ENCODE measurements at places on chromosomes 5 and 9.

GRCh38 chr5:116358911-116359418 lies 215.7 kb downstream of the SEMA6A start:
- DNase-seq: no peak

DNA sequence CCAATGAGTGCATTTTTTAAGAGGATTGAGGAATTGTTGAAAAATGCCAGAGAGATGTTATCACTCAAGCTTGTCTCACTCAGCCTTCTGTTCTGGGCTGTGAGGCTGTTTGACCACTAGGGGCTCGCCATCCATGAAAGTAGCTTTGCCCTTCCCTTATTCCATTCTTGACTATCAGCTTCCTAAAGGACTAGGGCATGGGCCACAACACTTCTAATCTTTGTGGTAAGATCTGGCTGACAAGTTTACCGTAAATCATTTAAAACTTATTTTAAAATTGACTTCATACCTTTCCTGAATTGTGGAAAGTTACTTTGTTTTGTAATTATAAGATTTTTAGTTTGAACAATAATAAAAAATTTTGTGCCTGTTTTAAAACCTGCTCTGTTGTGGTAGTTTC lies 49.5 kb downstream of the TJP2 start:
- DNase-seq: no peak

- no peak for DNase-seq
Measured at GRCh38 chr9:68626526-68626925, 78.5 kb upstream of the PIP5K1B start.

GRCh38 chr5:151553130-151553670 lies 37.9 kb downstream of the FAT2 start:
- DNase-seq: no peak

- DNase-seq: no peak
Measured at GRCh38 chr9:135789838-135790291, 87.9 kb downstream of the KCNT1 start.

- no peak for DNase-seq
Measured at GRCh38 chr9:131641618-131642495, 96.5 kb downstream of the PRRT1B start.

DNA sequence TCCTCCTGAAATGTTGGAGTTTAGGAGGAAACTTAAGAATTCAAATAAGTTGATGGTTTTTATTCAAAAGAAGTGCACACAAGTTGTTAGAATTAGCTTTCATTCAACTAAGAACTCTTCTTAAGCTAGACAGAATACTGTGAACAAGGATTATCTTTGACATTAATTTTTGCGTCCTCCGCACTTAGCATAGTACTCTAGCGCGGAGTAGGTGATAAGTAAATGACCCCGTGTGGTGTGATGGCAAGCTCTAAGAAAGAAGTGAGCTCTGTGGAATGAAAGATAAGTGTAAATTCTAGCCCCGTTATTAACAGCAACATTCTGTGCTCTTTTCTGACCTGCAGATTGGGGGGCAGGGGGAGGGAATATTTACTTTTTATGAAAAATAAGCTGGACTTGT lies 1.0 kb downstream of the BRIX1 start:
- DNase-seq: no peak

DNA sequence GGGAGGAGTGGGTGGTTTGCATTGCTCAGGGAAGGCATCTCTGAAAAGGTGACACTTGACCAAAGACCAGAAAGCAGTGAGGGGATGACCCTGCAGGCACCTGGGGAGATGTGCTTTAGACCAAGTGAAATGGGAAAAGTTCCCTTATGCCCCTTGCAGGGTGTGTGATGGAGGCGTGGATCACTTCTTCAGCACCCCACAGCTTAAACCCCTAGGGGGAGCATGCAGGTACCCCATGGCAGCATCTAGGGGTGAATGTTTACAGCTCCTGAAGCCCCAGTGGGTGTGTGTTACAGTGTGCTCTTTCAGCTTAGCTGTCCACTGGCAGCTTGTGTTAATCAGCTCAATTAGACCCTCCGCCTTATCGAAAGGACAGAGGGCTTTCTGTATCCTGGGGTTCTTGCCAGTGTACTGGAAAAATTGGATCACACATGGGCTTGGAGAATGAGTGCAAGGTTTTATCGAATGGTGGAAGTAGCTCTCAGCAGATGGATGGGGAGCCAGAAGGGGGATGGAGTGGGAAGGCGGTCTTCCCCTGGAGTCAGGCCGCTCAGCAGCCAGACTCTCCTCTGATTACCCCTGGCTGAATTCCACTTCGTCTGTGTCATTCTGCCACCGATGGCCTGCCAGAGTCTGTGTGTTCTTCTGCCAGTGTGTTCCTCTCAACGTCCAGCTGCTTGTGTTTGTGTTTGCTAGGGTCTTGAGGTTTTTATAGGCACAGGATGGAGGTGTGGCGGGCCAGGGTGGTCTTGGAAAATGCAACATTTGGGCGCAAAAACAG lies 6.3 kb downstream of the BHMT2 start:
- no peak for DNase-seq

GRCh38 chr9:104745852-104746251 lies 1.6 kb upstream of the NIPSNAP3A start:
- DNase-seq: no peak

GRCh38 chr9:133359399-133360175 lies 3.2 kb downstream of the SURF2 start:
- DNase-seq: no peak

DNA sequence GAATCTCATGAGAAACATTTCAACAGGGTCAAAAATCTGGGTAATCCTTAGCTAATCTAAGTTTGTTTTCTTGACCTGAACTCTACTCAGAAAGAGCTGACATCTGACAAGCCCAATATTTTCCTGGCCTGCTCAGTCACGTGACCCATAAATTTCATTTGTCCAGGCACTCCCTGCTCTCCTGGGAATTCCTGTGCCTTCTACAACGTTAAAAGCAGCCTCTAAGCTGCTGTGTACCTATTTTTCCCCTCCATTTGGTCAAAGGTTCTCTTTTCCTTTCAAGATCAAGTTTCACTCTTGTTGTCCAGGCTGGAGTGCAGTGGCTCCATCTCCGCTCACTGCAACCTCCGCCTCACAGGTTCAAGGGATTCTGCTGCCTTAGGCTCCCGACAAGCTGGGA lies 148.8 kb upstream of the ABCA1 start:
- DNase-seq: no peak

GRCh38 chr5:179313849-179314521 lies 31.3 kb downstream of the ADAMTS2 start:
- peak; percentile 38 for DNase-seq

GRCh38 chr9:1216532-1216931 lies 166.4 kb downstream of the DMRT2 start:
- DNase-seq: no peak

GRCh38 chr5:108315829-108316228 lies 66.1 kb downstream of the FBXL17 start:
- no peak for DNase-seq

DNA sequence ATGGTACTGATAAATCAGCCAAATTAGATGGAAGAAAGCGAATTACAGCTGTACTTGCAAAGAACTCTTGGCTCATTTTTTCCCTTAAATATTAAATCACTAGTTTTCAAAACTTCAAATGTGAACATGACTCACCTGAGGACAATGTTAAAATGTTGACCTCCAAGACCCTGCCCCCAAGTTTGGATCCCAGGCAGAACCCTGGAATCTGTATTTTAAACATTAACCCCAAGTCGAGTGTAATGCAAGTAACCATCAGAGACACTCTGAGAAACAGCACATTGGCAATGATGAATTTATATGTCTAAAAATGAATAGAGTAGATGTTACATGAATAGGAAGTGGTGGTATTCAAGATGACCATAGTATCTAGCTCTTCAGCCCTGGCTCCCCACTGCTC lies 2.3 kb upstream of the CD274 start:
- no peak for DNase-seq

- DNase-seq: no peak
Measured at GRCh38 chr5:144187699-144188294, 17.1 kb downstream of the KCTD16 start.

DNA sequence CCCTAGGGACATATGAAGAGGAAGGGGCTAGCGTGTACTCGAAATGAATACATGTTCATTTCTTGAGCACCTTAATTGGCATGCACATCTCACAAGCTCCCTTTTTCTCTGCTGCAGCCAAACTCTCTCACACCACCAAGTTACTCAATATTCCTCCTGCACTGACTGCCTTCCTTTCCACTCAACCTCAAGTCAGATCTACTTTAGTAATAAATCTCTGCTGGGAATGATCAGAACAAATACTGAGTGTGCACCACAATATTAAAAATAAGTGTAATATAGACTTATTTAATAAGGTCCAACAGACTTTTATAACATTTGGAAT lies 995.8 kb upstream of the WWC1 start:
- DNase-seq: no peak

DNA sequence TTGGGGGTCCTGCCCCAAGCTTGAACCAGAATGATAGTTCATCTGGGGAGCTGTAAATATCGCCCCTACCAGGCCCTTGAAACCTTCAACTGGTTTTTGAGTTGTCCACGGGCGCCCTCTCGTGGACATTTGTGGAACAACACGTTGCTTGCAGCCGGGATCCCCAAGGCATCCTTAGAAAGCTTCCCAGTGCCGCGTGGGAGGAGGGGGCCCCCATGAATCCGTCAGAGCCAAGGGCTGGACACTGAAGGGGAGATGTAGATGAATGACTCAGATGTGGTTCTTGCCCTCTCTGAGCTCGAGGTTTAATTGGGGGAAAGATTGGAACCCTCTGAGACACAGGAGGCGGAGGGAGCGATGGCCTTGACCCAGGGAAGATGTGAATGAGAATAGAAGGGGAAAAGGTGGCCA lies 31.8 kb upstream of the ORM1 start:
- DNase-seq: peak; percentile 96

DNA sequence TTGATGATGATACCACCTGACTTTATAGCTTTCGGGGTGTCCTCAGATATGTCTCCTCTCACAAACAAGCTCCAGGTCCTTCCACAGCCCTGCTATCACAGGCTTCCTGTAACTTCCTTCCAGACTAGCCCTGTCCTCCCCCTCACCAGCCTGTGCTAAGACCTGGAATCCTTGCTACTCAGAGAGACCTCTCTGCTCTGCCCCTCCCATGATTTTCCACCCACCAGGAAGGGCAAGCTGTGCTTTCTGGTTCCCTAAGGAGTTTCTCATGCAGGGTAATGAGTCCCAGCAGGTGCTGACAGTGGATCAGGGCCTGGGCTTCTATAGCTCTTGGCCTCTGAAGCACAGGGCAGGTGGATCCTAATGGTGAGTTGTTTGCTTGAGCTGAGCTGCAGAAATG lies 86.9 kb downstream of the AOPEP start:
- no peak for DNase-seq

GRCh38 chr5:83955916-83956315 lies 235.3 kb upstream of the HAPLN1 start:
- no peak for DNase-seq

GRCh38 chr9:117783828-117784227 lies 79.6 kb downstream of the TLR4 start:
- no peak for DNase-seq

DNA sequence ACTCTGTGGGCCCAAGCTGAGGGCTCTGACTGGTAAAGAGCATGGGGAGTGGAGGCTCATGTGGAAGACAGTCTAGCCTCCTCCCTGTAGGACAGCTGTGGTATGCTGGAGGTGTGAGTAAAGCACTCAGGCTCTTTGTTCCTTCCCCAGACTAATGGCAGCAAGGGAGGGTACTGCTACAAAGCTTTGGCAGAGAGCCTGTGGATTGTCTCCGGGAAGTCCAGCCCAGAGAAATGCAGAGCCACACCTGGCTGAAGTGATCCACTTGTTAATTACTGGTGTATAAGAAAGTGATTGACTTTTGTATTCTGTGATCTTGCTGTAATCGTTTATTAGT lies 161.7 kb downstream of the OXCT1 start:
- DNase-seq: no peak

DNA sequence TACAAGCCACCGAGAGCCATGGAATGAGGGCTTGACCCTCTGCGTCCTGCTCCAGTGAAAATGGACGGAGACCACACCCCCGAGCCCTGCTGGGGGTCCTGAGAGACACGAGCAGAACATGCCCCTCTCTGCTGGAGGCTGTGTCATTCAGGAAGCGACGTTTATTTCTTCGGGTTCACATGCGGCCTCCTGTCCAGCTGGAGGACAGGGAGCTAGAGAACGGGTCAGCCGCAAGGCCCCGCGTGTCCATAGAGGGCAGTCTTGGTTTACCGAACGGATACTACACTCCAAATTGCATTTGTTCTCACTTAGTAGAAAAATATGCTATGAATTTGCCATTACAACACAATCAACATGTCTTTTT lies 36.1 kb downstream of the MRPL36 start:
- no peak for DNase-seq

DNA sequence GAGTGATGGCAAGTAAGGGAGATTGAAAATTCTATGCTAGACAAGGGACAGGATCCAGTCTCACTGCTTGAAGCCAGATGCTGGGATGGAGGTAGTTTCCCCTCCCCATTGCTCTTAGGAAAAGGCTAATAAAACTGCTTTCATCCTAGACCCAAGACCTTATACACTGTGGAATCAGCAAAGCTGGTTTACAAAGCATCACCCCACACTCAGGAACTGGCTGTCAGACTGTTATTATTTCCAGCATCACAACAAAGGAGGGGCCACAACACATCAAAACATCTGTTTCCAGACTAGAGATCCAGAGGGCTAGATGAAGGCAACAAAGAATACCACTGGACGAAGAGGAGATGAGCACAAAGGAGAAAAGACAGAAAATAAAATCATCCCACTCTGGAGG lies 364.6 kb upstream of the PTGER4 start:
- DNase-seq: no peak

DNA sequence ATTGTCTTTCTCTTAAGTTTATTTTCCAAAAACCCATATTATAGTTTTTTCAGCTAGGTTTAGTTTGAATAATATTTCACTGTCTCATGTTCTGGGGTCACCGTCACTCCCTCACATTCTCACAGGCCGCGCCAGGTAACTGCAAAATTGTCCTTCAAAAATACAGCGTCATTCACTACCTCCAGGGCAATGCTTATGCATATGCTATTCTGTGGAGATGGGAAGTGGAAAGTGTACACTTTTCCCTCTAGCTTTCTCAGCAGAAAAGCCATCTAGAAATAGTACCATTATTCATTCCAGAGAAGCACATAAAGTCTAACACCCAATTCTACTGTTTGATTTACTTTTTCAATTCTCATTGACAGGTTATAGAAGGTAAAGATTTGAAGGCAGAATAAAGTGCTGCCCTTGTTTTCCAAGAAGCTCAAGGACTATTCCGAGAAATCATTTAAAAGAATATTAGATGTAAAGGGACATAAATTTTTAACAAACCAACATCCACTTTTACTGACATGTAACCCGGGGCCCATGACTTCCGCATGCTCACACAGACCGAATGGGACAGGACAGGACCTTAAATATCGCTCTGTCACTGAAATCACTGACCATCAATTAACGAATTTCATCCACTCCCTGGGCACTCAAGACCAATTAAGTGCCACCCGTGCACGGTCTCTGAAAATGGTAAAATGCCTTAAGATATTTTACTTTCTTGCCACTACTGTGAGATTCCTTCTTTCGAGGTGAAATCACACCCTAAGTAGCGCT lies 720 bp downstream of the NUDT12 start:
- DNase-seq: no peak

GRCh38 chr5:76946090-76946489 lies 6.8 kb upstream of the CRHBP start:
- DNase-seq: no peak

- DNase-seq: no peak
Measured at GRCh38 chr5:82684165-82684564, 393.0 kb downstream of the TMEM167A start.

GRCh38 chr9:536597-537511 lies 304.6 kb upstream of the DMRT1 start:
- no peak for DNase-seq

- no peak for DNase-seq
Measured at GRCh38 chr5:92566113-92566786, 1014.8 kb downstream of the NR2F1-AS1 start.

GRCh38 chr5:131396015-131396414 lies 132.2 kb downstream of the CDC42SE2 start:
- no peak for DNase-seq

GRCh38 chr5:178831049-178831448 lies 28.7 kb upstream of the ZNF354B start:
- no peak for DNase-seq
